ENCODE measurements at places on chromosomes 13 and 19.

- DNase-seq = no peak
These were observed at the start of gene KHSRP for GRCh38 chr19:6424195-6424938. Gene KHSRP, minus strand, starts transcription at chr19:6424811. Its CDS starts 110 bp downstream, at chr19:6424701.

GRCh38 chr19:2648528-2648937 is 54.0 kb downstream of the GNG7 start:
- no peak for DNase-seq

- DNase-seq = no peak
These were observed 3.2 kb downstream of the PRX start for GRCh38 chr19:40410030-40410389.

DNA sequence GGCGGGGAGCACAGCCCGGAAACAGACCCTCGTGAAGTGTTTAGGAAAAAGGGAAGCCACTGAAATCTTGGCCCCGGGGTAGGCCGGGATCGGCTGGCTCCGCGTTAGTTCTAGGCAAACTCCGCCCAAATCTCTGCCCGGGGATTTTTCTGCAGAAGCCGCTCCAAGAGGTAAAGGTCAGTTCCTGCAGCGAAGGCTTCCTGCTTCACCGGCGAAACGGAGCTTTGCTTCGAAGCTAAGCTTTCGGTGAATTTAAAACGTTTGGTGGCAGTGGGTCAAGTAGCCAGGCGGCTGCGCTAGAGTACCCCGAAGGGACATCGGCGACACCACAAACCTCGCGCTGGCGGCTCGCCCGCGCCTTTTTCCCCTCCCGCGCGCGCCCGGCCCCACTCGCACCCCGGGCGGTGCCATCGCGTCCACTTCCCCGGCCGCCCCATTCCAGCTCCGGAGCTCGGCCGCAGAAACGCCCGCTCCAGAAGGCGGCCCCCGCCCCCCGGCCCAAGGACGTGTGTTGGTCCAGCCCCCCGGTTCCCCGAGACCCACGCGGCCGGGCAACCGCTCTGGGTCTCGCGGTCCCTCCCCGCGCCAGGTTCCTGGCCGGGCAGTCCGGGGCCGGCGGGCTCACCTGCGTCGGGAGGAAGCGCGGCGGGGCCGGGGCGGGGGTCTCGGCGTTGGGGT is 441 bp downstream of the GJB2 start:
- no peak for DNase-seq

DNA sequence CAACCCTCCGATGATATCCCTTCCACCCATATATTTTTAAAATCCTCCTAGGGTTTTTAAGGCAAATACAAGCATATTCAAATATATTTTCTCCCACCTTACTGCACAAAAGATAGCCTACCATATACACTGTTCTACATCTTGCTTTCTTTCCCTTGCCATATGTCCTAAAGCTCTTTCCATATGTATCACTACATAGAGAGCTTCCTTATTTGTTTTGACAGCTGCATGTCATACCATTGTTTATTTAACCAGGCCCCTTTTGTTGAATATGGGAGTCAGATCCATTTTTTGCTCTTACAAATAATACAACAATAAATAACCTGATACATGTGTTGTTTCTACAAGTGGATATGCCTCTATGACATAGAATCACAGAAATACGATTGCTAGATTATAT is 32.8 kb upstream of the WDFY2 start:
- DNase-seq = no peak

GRCh38 chr13:101140936-101141335 is 275.4 kb downstream of the NALCN start:
- DNase-seq = no peak

DNA sequence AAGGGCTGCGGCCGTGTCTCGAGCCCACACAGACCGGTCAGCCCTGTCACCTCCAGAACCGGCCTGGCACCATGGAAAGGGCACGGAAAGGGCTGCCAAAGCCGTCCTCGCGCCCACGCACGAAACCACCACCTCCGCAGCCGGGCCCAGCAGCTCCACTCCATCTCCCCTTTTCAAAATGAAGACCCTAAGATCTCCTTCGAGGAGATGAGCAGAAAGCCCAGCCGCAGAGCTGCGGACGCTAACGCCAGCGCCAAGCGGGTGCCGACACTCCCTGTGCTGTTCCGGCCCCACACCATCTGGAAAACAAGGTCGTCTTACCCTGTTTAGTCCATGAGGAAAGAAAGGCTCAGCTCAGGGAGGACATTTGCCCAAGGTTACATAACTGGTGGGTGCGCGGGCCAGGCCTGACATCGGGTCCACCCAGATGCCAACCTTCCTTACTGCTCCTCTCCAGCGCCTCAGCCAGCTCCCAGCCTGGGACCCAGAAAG is 131.1 kb downstream of the FOXO1 start:
- DNase-seq = no peak

DNA sequence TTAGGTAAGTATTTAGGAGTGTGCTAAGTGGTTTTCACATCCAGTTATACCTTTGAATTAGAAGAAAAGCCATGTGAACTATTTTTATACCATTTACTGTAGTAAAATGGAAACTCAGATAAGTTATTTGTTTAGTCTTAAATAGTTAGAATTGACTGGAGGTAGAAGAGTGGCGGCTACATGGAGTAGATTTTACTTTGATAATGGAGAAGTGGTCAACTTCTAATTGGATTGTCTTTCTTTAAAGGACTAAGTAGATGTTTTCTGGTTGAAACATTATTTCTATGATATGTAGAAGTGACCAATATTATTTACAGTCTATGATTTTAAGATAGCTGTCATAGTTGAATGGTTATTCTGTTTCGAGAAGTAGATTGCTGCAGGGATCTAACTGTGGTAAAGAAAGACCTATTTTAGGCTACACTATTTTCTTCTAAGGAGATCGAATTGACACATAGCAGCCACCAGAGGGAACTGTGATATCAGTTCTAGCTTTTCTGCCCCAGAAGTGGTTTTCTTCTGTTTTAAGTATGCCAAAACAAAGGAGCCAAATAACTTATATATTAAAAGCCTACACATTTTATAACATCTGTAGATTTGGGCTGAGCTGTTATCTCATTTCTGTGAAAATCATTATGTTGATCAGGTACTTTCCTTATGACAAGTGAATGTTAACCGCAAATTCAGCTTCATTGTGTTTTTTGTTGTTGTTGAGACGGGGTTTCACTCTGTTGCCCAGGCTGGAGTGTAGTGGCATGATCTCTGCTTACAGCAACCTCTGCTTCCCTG is 26.1 kb downstream of the ZMYM2 start:
- no peak for DNase-seq

DNA sequence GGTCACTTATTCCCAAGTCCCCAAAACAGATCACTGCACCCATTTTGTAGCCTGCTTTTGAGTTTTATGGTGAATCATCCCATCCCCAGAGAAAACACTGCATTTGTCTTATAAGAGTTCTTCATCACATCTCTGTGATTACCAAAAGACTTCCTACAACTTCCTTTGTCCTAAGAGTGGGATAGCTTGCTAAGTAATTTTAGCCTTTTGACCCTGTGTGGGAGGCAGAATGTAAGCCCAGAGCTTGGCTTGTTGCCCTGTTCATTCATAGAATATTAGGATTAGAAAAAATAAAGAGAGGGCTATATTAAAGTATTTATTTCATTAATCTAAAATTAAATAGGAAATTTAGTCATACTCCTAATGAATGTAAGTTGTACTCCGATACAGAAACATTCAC is 213.3 kb downstream of the MZT1 start:
- no peak for DNase-seq

GRCh38 chr19:6866741-6867151 is 20.6 kb upstream of the ADGRE1 start:
- DNase-seq = no peak

- no peak for DNase-seq
These were observed 626.9 kb downstream of the EFNB2 start for GRCh38 chr13:105908586-105908985.

DNA sequence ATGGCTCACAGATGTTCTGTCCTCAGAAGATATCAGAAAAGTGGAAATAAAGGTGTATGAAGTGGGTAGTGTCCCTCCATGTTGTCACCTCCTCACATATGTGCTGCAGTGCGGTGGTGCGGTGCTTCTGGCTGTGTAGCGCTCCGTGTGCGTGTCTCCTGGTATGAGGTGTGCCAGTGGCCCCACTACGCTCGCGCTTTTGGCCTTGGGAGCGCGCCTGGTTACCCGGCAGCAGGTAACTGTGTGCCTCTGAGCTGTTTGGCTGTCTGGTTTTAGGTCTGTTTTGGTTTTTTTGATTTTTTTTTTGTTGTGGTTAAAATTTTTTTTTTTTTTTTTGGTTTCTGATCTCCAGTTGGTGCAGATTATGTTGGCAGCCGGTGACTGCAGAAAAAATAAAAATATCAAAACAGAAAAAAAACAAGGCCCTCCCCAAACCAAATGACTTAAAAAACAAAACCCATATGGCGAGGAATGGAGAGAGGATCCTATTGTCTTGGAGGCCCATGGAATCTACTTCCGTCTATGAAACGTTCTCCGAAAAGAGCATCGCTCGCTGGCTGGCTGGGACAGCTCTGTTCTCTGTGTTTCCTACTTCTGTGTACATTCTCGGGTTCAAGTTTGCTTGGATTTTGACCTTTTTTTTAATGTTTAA is 7.9 kb downstream of the HNRNPL start:
- no peak for DNase-seq

DNA sequence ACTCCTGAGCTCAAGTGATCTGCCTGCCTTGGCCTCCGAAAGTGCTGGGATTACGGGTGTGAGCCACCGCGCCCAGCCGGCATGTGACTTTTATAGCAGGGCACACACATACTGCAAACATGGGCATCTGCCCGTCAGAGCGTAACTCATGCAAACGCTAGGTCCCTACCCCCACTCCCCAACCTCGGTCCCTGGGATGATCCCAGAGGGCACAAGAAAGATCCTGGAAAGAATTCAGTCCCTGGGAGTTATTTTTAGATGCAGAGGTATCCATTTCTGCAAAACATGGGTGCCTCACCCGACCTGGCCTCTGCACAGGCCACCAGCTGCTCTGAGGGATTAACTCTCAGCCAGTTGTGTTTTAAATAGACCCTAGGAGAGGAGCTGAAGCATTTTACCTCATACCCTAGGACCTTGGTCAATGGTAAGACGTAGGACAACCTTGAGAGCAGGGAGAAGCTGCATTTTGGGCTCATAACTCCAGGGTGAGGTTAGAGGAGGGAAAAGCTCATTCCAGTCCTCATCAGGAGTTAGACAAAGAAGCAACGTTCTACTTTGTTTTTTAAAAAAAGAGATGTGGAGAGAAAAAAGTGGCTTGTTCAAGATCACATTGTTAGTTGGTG is 10.8 kb downstream of the TMEM38A start:
- DNase-seq = no peak

- no peak for DNase-seq
These were observed 761.5 kb downstream of the EFNB2 start for GRCh38 chr13:105773863-105774538.

- no peak for DNase-seq
These were observed 26.3 kb downstream of the F2RL3 start for GRCh38 chr19:16915135-16915534.

DNA sequence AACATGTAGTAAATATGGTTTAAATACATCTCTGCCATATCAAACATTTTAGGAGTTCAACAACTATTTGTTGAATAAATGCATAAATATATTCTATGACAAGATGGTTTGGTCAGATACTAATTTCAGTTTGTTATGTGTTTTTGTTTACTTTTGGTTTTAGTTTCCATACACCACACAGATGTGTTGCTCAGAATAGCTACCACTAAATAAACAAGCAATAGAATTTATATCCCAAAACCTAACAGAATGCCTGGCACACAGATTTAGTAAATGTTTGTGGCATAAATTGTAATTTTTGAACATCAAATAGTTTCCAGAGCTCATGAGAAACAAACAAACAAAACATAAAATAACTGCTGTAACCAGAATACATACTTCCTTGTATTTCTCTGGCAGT is 126.8 kb upstream of the ATXN8OS start:
- no peak for DNase-seq

DNA sequence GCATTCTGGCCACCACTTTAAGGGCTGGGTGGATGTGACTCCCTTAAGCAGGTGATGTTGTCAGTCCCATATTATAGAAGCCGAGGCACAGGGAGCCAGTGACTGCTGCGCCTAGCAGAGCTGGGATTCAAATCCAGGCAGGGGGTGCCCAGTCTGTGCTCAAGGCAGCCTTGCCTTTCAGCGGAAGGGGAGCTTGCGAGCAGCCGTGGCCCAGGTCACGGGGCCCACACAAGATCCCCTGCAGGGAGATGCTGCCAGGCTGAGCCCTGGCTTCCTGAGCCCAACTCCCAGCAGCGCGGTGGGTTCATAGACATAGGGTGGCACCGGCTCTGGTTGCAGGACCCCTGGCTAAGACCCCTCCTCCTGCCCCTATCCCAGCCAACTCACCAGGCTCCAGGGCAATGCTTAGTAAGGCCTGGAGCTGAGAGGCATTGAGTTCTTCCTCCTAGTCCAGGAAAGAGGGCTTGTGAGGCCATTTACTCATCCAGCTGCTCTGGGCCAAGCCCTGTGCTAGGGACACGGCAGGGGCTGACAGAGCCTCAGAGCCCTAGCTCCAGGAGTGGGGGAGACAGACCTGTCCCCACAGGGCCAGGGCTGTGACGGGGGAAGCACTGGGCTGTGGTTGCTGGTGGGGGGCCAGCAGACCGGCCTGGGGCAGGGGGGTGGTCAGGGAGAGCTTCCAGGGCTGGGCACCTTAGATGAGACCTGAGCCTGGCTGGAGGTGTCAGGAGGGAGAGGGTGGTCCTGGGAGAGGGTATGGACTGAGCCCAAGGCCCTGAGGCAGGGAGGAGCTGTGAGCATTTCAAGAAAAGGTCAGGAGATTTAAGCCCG is 9.6 kb downstream of the CAPN12 start:
- DNase-seq = no peak

DNA sequence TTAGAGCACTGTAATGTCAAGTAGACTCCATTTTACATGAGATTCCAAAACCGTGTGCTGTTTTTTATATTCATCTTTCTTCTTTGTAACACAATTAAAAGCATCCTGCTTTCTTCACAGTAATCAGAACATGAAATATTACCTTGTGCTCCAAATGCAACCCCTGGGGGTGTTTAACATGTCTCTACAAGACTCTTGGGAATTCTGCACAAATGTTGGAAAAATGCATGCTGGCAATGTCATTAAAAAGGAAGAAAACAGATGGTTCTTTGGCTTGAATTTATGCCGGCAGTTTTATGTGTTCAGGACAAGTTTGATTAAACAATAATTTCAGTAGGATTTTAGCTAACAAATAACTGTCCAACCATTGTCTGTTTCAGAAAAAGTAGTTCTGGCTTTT is 159.1 kb downstream of the LIG4 start:
- no peak for DNase-seq

GRCh38 chr13:89883893-89884448 is 1463.5 kb upstream of the MIR17HG start:
- no peak for DNase-seq

DNA sequence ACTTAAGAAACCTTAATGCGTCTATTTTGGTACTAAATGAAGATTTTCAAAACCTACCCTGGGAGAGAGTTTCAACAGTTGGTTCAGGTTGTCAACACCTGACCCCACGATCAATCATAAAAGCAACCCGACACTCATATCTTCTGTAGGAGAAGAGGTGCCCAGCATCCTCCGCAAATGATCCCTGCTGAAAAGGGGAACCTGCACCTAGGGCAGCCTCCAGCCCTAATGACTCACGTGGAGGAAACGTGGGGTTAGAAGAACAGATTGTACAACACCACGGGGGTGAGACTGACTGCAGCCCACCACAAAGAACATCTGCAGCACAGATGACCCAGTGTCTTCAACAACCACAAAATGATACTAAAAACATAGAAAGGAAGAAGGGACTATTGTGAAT is 116.3 kb downstream of the RAB20 start:
- DNase-seq = no peak

GRCh38 chr19:495402-496111 is 729 bp upstream of the MADCAM1 start:
- no peak for DNase-seq

All from NCI-H2081 treated with DMSO at 0.1 percent for 48 hours (cell line).